Astrocyte of the hippocampus (primary cell): ENCODE measurements at places on chromosomes 1 and 21.
A peak's percentile ranks its signal among the peaks of the same experiment; 100 is the strongest.

- no peak for DNase-seq
Measured at GRCh38 chr1:177035586-177035985, 128.9 kb downstream of the ASTN1 start.

DNA sequence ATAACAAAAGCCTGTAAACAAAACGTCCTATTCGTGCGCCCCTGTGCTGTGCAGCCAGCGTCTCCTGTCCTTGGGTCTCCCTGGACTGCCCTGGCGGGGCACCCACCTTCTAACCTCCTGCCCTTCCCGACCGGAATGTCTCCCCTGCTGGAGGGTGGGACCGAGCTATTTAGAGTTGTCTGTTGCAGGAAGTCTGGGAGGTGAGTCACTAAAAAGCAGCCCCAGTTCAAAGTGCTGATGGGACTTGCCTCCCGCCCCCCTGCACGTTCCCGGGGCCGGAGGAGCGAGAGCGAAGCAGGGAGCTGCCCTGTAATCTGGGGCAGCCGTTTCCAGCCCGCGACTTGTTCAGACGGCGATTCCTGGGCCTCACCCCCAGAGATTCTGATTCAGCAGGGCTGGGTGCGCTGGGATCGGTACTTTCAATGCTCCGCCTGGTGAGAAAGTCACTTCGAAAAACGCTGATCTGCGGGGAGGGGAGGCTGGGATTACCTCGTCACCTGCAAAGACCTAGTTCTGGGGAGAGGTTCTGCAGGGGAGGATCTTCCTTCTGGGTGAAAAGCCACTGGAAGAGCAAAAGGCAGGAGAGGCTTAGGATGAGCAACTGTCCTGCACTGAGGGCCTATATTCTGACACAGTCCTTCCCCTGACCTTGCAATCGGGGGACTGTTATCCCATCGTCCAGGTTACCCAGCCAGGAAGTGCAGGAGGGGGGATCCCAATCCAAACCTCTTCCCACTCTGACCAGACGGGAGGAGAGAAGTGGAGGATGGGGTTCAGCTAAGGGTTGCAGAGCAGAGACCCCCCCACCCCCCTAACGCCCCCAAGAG is 1.2 kb upstream of the DHRS3 start:
- peak; percentile 89 for DNase-seq

DNA sequence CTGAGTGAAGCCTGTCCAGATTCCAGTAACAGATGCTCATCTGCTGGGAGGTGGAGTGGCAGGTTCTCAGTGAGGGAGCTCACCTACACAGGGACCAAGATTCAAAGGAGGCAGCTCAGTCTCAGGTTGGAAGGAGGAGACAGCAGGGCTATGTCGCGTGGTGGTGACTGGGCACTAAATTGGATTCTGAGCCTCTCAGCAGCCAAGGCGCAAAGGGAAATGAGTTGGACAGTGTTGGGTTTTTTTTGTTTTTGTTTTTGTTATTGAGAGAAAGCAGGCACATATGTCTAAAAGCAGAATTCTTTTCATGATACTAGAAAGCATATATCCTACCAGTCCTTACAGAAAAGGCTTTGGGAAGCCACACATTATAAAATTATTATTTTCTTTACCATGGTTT is 26.2 kb downstream of the UMODL1 start:
- DNase-seq, result no peak

DNA sequence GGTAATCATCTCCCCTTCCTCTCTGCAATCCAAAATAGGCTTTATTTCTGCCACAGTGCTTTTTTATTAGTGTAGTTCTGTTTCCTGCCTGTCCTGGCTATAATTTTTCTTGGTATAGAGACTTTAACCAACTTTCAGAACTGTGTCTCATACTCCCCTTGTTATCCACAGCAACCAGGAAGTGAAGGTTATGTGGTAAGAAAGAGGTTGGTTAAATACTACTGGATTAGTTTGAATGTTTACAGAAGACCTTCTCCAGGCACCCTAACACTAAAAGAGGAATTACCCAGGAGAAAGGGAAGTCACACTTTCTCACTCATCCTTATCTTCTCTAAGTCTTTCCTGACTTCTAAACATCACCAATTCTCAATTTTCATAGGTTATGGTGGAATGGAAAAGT is 17.8 kb upstream of the TNFSF4 start:
- DNase-seq, result no peak

- DNase-seq, result no peak
Measured at GRCh38 chr1:15123925-15124324, 29.6 kb upstream of the TMEM51 start.

DNA sequence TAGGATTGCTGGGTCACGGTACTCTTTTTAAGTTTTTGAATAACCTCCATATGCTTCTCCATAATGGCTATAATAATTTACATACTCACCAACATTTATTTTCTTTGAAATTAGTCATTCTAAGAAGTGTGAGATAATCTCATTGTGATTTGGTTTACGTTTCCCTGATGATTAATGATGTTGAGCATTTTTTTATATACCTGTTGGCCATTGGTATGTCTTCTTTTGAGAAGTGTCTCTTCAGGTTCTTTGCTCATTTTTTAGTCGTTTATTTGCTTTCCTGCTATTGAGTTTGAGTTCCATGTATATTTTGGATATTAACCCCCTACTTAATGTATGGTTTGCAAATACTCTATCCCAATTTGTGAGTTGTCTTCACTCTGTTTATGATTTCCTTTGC is 9.3 kb downstream of the RNF187 start:
- no peak for DNase-seq

GRCh38 chr1:226919587-226919986 is 20.5 kb upstream of the COQ8A start:
- DNase-seq, result no peak

- no peak for DNase-seq
Measured at GRCh38 chr1:200938955-200939354, 44.3 kb downstream of the INAVA start.

DNA sequence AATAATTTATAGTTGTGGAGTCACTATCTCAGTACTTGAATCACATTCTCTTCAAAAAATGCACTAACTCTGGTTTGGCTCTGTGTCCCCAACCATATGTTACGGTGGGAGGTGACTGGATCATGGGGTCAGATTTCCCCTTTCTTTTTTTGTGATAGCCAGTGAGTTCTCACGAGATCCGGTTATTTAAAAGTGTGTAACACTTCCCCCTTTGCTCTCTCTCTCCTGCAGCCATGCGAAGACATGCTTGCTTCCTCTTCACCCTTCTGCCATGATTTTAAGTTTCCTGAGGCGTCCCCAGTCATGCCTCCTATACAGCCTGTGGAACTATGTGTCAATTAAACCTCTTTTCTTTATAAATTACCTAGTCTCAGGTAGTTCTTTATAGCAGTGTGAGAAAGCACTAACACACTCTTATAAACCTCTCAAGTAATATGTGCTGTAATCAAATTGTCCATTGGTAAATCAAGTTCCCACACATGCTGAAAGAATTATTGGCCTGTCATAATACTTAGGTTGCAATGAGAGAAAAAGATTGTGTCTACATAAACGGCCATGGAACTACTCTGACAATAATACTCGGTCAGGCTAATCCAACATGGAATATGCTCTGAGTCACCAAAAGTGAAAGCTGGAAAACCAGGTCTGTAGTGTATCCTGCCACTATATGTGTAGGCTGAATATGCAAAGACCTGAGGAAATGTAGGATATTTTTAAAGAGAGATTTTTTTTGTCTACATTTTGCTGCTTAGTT is 107.5 kb downstream of the SLC44A5 start:
- peak; percentile 23 for DNase-seq

- no peak for DNase-seq
Measured at GRCh38 chr1:116203920-116204319, 92.7 kb downstream of the MAB21L3 start.

- no peak for DNase-seq
Measured at GRCh38 chr1:177340601-177341067, 169.9 kb downstream of the BRINP2 start.

DNA sequence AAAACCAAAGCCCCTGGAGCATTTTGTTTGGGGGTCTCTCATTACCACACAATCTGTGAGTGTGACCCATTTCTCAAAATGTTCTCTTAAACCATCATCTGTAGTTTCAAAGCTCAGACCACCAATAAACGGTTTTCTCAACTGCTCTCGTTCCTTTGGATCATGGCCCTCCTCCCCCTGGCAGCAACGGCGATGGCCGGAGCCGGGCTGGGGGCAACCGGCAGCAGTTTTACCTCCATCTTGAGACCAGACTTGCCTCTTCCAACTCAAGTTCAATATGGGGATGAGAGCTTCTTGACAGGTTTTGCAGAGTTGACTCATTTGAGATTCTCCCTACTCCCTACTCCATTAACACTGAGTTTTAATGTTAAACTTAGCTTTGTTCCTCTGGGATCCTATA is 29.7 kb downstream of the LRRC42 start:
- no peak for DNase-seq

GRCh38 chr1:12040457-12041051 is 21.3 kb downstream of the MIIP start:
- peak; percentile 87 for DNase-seq

GRCh38 chr1:67597336-67597735 is 87.7 kb upstream of the GADD45A start:
- DNase-seq, result no peak

GRCh38 chr1:197388801-197389200 is 120.7 kb downstream of the CRB1 start:
- no peak for DNase-seq

GRCh38 chr1:67716800-67717199 is 31.8 kb downstream of the GADD45A start:
- no peak for DNase-seq

DNA sequence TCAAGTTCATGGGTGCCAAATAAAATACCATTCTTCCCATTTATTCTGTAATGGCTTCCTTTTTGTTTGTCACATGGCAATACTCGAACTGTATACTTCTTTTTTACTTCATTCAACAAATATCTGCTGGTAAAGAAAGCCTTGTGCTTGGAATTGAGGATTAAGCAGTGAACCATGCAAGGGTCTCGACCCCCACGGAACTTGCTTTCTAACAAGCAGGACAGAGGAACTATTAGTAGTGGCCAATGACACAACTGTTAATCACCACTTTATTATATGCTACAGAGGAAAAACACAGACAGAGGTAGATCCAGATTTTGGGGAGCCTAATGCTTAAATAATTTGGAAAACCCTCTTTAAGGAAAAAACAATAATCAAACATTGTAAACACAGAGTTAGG is 542.2 kb downstream of the DPYD start:
- DNase-seq, result no peak

GRCh38 chr1:11793819-11794218 is 11.9 kb downstream of the MTHFR start:
- no peak for DNase-seq

GRCh38 chr1:201633297-201633696 is 94.4 kb downstream of the NAV1 start:
- DNase-seq, result no peak

GRCh38 chr1:160746836-160747500 is 7.9 kb downstream of the SLAMF7 start:
- DNase-seq, result no peak

- no peak for DNase-seq
Measured at GRCh38 chr1:115953180-115953579, 23.1 kb upstream of the SLC22A15 start.
